ENCODE measurements at places on chromosomes 12 and 14. TPM values are rescaled to one million over a fixed set of nuclear protein-coding genes. Genes with fewer than 3 reads are reported as not detected.

The DNAAF2 gene
- total RNA-seq: 6.1 TPM

The SMIM41 gene
- total RNA-seq: 0.35 TPM

The ESR2 gene
- 0.86 TPM for total RNA-seq

The SLC5A8 gene
- total RNA-seq: not detected

The SMARCC2 gene
- total RNA-seq: 63.4 TPM

The FBLN5 gene
- total RNA-seq: 70.5 TPM

The SLC17A8 gene
- total RNA-seq: not detected

The RILPL1 gene
- 92.4 TPM for total RNA-seq

The NTS gene
- total RNA-seq: not detected

The SLC48A1 gene
- 26.8 TPM for total RNA-seq

The PEBP1 gene
- 498 TPM for total RNA-seq

The SIX4 gene
- 1.6 TPM for total RNA-seq

The TMEM233 gene
- total RNA-seq: 0.13 TPM

The CPSF6 gene
- 29.3 TPM for total RNA-seq

The GLIPR1L1 gene
- not detected for total RNA-seq

The NPFF gene
- not detected for total RNA-seq

The PRKAG1 gene
- 92.8 TPM for total RNA-seq

The LYZ gene
- 39.9 TPM for total RNA-seq

Measured in Right ventricle myocardium superior (tissue), 1 donor.